ENCODE measurements at places on chromosomes 16 and 17.
A peak's percentile ranks its signal among the peaks of the same experiment; 100 is the strongest.

DNA sequence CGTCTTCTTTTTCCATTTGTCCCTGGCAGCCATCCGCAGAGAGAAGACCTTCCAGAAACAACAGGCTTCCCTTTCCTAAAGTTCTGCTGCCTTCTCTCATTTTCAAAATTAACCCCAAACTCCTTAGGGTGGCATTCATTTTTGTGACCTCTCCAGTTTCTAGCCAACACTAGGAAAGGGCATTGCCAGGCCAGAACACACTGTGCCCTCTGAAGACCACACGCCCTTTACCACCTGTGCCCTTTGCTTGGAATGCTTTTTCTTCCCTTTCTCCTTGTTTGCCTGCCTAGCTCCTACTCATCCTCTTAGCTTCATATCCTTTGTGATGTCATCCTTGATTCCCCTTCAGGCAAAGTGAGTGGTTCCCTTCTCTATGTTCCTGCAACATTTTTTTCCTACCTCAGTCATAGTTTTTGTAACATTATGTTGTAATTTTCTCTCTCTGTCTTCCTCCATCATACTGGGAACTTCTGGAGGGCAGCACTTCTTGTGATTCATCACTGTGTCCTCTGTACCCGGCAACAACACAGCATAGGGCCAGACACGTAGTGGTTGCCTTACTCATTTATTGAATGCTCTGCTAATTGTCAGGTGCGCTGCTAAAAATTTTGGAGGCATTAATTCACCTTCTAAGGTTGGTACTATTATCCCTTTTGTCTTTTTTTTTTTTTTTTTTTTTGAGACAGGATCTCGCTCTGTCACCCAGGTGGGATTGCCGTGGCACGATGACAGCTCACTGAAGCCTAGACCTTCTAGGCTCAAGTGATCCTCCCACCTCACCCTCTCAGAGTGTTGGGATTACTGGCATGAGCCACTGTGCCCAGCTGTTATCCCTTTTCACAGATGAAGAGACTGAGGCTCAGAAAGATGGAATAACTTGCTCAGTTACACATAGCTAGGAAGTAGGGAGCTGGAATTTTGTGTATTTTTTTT is 1.0 kb downstream of the KAT8 start:
- no peak for DNase-seq

DNA sequence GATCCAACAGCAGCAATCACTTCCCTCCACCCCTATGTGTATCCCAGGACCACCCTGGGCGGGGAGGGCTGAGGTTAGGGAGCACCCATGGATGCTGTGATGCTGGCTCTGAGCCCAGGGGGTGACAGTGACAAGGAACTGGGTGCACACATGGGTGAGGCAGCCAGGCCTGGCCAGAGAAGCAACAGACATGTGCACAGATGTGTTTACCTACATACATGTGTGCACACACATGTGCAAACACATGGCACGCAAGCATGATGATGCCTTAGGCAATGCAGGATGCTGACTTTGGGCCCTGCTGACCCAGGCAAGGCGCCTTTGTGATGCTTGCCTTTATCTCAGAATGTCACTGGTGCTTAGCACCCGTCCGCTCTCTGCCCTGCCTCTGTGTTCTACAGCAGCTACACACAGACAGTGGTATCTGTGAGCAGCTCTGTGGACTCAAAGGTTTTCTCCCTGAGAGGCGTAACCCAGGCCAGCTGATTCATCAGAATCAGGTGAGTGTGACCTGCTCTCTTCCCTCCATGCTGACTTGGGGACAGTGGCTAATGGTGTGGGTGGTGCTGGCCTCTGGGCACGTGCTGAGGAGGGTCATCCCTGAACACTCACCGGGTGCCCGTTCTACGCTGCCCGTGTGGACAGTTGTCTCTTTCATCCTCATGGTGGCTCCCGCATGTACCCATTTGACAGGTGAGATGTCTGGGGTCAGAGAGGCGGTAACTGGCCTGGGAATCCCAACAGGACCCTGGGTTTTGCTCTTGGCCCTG is 38.5 kb upstream of the KSR1 start:
- DNase-seq = no peak

DNA sequence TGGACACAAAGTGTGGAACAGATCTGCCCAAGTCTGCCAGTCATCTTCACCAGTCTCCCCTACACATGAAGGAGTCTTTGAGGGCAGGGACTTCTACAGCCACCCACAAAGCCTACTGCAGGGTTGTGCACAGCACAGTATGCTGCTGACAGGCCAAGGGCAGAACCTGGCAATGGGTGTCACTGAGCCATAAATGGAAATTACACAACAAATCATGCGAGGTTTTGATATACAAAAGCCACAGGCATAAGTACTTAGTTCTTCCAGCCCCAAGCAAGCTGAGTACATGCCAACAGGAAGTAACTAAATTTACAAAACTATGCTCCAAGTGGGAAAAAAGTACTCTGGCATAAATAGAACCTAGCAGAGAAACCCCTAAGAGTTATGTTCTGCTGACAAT is 7.8 kb upstream of the PSMC3IP start:
- DNase-seq = no peak

DNA sequence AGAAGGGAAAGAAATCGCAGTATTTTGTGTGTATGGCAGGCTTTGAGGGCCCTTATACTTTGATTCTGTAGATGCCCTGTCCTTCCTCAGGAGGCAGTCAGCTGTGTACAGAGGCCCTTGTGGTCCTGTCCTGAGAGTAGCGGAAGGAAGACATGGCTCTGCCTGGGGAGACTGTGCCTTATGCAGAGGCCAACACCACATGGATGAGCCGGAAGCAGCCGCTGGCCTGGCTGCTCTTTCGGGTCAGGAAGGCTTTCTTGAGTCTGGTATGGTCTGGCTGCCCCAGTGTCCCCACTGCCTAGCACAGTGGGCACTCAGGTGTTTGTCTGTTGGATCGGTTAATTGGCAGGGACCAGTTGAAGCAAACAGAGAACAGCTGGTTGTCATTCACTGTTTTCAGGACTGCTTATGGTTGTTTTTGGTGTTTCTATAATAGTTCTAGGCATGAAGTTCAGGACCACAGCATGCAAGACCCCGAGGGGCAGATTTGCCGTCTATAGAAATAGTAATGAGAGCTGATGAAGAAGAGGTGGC is 12.4 kb downstream of the USP10 start:
- no peak for DNase-seq

DNA sequence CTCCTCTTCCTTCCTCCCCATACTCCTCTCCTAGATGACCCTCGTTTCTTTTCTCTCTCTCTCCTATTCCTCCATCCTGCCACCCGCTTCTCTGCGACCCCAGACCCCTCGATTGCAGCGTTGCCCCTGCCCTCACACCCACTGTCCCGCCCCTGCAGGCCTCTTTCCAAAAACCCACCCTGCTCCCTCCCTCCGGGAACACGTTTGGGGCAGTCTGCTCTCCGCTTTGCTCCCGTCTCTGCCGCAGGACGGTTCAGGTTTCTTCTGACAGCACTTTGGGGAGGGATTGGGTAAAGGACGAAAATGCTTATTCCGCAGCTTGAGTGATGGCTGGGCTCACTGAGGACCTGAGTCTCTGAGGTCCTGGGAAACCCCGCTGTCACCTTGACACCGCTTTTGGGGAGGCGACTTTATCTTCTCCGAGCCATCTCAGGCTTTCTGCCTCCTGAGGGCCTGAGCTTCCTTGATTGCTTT is 690 bp downstream of the NDE1 start:
- no peak for DNase-seq

DNA sequence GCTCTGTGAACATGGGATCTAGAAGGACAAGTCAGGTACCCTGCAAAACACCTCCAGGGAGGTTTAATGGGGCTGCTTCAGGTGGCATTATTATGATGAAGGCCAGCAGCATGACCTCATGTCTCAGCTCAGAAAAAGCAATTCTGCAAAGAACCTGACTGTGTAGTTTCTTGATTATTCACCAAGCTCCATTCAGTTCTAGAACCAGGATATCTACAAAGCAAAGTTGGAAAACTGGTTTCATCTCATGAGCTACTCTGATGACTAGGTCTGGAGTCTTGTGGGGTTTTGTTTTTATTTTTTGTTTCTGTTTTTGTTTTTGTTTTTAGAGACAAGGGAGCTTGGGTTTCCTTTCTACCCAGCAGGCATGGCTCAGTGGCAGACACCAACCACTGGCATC is 19.0 kb upstream of the LRRC37A3 start:
- DNase-seq = no peak

DNA sequence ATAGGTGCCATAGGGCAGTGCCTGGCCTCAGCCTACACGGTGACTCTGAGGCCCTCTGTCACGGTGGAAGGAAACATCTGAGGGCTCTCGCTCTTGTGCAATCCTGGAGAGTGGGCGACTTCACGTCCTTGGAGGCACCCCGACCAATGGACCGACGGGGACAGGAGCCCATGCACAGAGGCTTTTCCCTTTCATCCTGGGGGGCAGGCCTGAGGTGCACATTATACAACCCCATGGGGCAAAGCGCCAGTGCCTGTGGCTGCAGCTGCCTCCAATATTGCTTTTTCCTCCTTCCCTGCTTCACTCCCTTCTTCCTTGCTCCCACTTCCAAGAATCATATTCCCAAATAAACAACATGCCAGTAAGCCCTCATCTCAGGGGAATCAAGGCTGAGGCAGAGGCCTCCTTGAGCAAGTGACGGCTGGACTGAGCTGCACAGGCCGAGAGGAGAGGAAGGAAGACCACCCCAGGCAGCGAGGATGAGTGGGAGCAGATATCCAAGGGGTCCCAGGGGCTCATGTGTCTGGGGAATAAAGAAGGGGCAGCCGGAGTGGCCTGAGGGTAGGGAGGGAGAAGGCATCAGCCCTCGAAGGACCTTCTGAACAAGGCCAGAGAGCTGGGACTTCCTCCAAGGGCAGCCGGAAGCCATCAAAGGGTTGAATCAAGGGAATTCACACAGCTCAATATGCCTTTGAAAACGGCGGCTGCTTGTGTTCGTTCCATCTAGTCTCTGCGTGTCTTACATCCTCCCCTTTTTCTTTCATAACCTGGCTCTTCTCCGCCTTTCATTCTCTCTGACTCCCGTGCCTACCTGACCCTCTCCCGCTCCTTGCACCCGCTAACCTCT is 42.6 kb upstream of the RPL38 start:
- peak; percentile 5 for DNase-seq

- DNase-seq = no peak
Measured at GRCh38 chr17:75371339-75371738, 34.1 kb downstream of the GRB2 start.

DNA sequence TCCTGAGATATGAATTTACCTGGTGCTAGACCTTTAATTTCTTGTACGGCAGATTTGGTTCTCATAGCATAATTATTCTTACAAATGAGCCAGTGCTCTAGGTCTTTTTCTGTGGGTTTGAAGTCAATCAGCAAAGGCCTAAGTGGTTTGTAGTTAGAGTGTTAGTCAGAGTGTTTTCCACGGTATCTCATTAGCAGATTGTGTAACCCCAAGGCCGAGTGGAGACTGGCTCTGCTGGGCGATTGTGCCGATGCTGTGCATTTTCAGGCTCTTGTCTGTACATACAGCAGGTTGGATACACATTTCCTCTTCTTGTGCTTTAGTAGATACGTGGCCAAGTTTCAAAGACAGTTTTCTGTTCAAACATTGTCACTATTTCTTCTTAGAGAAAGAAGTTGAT is 78.6 kb upstream of the CA10 start:
- no peak for DNase-seq

GRCh38 chr17:32928586-32929535 is 908 bp downstream of the TMEM98 start:
- DNase-seq = no peak

DNA sequence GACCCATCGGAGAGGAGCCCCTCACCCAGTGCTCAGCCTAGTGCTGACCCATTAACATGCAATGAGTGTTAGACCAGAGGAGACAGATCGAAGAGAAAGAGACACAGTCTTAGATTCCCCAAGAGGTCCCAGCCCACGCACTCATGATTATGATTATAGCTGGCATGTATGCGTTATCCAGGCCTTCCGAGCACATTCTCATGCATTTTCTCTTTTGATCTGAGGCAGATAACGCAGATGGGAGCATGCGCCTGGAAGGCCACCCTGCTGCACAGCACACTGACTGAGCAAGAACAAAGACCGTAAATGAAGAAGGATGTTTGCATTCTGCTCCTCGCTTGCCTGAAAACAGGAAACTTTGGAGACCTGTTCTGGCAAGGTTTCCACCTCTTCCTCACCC is 232.7 kb downstream of the SOX9 start:
- DNase-seq = no peak

GRCh38 chr16:86391486-86391885 is 118.8 kb upstream of the FOXF1 start:
- no peak for DNase-seq

DNA sequence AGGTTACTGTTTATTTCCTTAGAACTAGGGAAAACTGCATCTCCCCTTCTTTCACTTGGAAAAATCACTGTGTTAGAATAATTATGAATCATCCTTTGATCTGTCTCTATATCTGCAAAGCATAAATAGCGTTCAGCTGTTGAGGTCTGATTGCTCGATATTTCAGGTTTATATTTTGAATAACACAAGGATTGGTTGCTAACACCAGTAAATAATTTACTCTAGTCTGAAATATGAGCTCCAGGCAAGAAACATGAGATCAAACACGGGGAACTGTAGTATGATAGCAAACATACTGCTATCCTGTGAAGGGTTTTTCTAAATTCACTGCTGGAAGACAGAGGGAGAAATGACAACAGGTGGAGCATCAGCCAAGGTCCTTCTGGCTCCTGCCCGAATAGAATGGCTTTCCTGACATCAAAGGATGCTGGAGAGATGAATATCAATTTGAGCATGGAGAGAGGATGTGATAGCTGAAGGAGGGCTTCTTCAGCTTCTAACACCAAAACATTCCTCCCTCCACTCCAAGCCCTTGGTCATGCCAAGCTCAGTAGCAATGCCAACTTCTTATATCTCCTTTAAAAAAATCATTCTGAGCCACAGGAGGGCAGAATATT is 450.3 kb downstream of the SHISA9 start:
- DNase-seq = no peak

- no peak for DNase-seq
Measured at GRCh38 chr17:33241390-33241789, 51.7 kb downstream of the ASIC2 start.

DNA sequence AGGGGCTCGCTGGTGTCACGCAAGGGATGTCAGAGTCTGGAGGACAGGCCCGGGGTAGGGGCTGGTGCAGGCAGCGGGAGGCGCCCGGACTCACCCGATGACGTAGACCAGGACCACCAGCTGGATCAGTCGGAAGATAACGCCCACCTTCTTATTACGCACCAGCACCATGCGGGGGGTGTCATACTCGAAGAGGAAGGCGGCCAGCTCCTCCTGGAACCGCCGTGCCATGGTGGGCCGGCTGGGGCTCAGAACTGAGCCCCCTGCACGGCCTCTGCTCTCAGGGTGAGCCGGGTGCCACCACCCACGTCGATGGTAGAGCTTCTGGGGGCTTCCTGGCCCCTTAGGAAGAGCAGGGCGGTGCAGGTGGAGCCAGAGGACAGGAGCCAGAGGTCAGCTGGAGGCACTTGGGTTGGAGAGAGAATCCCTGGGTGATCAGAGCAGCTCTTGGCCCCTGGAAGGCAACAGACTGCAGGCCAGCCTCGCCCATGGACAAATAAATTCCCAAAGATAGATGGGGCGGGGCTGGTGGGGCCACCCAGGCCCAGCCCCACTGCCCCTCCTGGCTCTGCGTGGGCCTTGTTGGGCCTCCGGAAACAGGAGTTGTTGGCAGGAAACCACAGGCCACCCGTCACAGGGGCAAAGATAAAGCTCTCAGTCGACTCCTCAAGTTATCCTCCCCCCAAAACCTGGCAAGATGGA is at the start of gene P2RX1:
P2RX1 (minus strand) TSS at position 471 of the 702 bp plus-strand sequence; CDS start at position 231, 240 bp downstream.
- DNase-seq = no peak

- DNase-seq = no peak
Measured at GRCh38 chr17:17880577-17881196, 43.9 kb upstream of the SREBF1 start.

All from mesothelial cell of epicardium (in vitro differentiated cells).